ENCODE measurements at places on chromosomes 6 and 20.

DNA sequence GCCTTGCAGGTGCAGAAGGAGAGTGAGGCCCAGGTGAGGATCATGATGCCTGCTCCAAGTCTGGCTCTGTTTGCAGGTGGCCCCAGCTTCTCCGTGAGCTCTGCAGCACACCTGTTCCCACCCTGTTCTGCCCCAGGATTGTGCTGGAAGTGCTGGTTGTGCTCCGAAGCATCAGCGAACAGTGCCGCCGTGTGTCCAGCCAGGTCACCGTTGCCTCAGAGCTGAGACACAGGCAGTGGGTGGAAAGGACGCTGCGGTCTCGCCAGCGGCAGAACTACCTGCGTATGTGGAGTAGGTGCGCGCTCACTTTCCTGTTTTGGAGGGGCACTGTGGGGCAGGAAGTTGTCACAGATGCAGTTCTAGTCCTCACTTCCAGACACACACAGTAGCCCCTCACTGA is 25.0 kb downstream of the ERMARD start:
- no peak for DNase-seq

DNA sequence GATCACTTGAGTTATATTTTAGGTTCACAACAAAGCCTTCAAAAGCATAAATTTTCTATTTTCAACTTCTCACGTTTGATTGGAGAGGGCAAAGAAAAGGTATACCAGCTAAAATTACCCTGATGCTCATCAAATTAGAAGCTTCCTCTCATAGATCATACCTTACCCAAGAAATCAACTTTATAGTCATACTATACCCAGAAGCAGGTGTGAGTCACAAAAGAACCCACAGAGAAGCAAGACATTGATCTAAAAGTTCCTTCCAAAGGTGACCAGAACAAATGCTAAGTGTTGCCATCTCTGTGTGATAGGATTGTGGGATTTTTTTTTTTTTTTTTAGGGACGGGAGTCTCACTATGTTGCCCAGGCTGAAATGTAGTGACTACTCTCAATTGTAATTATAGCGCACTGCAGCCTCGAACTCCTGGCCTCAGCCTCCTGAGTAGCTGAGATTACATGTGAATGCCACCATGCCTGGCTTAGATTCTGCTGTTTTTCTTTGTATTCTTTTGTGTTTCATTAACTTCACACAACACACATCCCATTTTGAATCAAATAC is 3.3 kb downstream of the EIF2S2 start:
- no peak for DNase-seq

GRCh38 chr6:14312587-14312986 is 195.0 kb downstream of the CD83 start:
- no peak for DNase-seq

DNA sequence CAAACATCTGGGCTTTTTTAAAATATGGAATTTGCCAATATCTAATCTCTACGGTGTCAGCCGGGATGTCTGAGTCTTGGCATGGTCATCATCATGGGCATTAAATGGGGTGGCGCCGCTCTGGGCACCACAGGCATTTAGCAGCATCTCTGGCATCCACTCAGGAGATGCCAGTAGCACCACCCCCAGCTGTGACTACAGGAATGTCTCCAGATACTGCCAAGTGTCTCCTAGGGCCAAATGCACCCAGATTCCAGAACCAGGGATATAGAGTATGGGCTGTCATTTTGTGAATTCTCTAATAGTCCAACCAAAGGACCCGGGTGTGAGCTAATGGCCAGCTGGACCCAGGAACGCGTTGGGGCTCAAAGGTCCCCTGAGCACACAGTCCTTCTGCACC is 361.0 kb downstream of the TAF4 start:
- no peak for DNase-seq

- no peak for DNase-seq
These were observed 288.3 kb downstream of the NRN1 start for GRCh38 chr6:5718231-5718947.
